Activated T-cell treated with anti-CD3 and anti-CD28 coated beads for 48 hours (primary cell): ENCODE measurements at places on chromosomes 3 and 15.

- no peak for DNase-seq
These were observed 134.3 kb upstream of the RARB start for GRCh38 chr3:25293736-25294135.

GRCh38 chr15:82737975-82738374 lies 28.3 kb upstream of the AP3B2 start:
- no peak for DNase-seq

- no peak for DNase-seq
These were observed 793 bp downstream of the SLC30A4 start for GRCh38 chr15:45521596-45522327.

- DNase-seq: no peak
These were observed 75.5 kb downstream of the ADAMTS9 start for GRCh38 chr3:64612082-64612860.

- no peak for DNase-seq
These were observed 549.6 kb upstream of the CCDC54 start for GRCh38 chr3:106827515-106828213.

DNA sequence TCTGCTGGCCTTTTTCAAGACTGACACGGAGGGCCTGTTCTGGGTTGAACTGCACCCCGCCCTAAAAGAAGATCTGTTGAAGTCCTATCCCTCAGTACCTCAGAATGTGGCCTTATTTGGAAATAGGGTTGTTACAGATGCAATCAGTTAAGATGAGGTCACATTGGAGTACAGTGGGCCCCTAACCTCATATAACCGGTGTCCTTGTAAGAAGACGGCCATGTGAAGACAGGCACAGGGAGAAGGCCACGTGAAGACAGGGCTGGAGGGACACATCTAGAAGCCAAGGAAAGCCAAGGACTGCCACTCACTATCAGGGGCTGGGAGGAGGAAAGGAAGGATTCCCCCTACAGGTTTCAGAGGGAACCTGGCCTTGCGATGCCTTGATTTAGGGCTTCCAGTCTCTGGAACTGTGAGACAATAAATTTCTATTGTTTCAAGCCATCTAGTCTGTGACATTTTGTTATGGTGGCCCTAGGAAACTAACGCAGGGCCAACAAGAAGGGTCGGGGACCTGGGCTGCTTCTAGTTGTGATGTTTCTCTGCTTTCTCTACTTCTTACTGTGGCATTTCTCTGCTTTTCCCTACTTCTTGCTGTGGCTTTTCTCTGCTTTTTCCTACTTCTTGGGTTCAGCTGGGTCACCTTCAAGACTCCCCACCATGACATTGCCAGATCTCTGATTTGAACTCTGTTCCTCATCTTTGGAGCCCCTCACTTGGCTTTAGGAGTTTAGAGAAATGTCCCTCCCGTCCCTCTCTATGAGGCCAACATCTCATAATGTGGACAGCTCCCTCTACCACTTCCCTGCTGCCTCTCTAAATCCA lies 4.8 kb upstream of the CCDC174 start:
- DNase-seq: no peak

DNA sequence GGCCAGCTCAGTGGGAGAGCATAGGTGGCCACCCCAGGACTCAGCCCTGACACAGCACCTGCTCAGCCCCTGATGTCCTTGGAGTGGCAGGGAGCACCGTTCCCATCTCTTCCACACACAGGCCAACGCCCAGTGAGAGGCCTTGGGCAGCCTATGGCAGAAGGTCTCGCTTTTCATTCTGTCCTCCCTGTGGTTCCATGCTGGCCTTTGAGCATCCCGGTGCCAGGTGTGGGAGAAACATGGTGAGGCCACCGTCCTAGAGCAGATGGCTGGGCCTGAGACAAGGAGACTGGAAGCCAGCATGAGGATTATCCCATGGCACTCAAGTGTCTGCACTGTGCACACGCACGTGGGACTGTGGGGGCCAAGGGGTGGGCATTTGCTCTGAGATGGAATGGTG lies 25.1 kb downstream of the ADCY5 start:
- DNase-seq: no peak

GRCh38 chr3:23959135-23959900 lies 14.2 kb downstream of the NR1D2 start:
- peak; percentile 2 for DNase-seq

DNA sequence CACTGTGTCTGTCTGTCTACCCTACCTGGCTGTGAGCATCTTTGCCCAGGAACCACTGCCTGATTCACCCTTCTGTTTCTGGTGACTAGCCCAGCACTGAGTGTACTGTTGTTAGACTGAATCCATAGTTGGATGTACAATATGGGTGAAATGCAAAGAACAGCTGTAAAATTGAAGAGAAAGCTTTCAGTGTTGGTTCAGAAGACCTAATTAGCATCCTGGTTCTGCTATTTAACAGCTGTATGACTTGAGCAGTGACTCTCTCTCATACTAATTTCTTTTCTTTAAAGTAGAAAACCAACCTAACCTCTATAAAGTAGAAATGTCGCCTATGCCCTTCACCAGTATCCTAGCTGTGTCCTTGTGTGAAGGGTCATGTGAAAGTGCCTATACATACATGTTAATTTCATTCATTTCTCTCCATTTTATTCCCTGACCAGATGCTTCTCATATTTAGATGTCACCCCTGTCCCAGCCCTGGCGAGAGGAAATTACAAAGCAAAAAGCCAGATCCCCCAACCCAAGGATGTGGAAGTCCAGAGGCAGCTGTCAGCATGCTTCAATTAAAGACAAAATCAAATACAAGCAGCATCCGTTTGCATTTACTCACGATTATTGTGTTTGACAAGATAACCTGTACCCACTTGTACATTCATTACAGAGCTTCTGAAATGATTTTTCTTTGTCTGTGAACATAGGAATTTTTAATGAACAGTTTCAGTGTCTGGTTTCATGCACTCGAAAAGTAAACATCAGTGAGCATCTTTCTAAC lies 305.7 kb upstream of the ICE2 start:
- no peak for DNase-seq

- no peak for DNase-seq
These were observed 1.2 kb downstream of the TRIM71 start for GRCh38 chr3:32818970-32819511.

GRCh38 chr15:60614862-60615771 lies 136.2 kb upstream of the ICE2 start:
- no peak for DNase-seq
